ENCODE measurements at places on chromosomes 7 and 10.
A peak's percentile ranks its signal among the peaks of the same experiment; 100 is the strongest.

DNA sequence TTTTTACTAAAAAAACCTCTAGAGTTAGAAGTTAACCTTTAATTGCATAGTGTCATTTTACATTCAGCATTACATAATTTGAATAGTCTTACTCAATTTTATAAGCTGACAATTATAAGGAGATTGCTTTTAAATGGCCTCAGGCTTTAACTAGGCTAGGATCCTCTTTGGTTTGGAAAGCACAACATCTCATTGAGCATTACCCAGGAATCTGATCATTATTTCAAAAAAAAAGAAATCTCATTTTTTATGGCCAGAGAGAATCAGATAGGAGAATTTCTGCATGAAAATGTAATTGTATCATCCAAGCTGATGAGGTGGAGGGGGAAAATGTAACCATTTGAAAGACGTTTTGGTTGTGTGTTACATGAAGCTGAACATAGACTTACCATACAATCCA lies 324.9 kb upstream of the POT1 start:
- no peak for DNase-seq

GRCh38 chr7:76008156-76008687 lies 13.8 kb upstream of the TMEM120A start:
- no peak for DNase-seq

GRCh38 chr10:2972810-2973209 lies 94.5 kb upstream of the PFKP start:
- DNase-seq = no peak

DNA sequence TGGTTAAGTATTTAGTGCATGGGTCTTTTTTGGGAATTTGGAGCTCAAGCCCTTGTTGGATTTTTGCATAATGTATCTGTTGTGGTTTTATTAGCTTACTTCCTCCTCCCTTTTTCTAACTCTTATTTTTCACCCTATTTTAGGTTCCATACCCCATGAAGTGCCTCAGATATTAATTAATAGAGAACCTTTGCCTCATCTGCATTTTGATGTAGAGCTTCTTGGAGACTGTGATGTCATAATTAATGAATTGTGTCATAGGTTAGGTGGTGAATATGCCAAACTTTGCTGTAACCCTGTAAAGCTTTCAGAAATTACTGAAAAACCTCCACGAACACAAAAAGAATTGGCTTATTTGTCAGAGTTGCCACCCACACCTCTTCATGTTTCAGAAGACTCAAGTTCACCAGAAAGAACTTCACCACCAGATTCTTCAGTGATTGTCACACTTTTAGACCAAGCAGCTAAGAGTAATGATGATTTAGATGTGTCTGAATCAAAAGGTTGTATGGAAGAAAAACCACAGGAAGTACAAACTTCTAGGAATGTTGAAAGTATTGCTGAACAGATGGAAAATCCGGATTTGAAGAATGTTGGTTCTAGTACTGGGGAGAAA lies 28.0 kb downstream of the SIRT1 start:
- DNase-seq = no peak

DNA sequence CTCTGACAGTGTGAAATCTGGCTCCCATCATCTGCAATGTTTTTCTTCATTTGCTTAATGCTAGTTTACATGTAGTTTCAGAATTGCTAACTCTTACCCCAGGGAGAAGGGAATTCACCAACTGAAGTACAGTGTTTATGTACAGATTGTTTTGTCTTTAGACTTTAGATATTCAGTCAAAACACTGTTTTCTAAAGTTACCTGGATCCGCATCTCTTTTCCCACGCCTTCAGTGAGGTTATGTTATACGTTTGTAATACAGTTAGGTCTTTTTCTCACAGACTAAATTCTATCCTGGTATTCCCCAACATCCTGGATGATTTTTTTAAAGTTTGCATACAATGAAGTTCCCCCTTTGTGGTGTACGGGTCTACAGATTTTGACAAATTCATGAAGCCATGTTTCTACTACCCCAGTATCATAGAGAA lies 3.2 kb upstream of the LYZL1 start:
- DNase-seq = no peak

- no peak for DNase-seq
Measured at GRCh38 chr10:88889559-88890337, 9.7 kb downstream of the STAMBPL1 start.

- no peak for DNase-seq
Measured at GRCh38 chr10:71326464-71326881, 7.4 kb downstream of the SLC29A3 start.

GRCh38 chr7:7851381-7851780 lies 117.2 kb upstream of the GLCCI1 start:
- no peak for DNase-seq

GRCh38 chr10:94000638-94001415 lies 7.1 kb downstream of the PLCE1 start:
- DNase-seq = no peak

- no peak for DNase-seq
Measured at GRCh38 chr10:44972874-44973306, 5.7 kb downstream of the DEPP1 start.

- peak; percentile 80 for DNase-seq
Measured at GRCh38 chr7:91239171-91239604, 25.0 kb upstream of the FZD1 start.

GRCh38 chr10:69346776-69347175 lies 68.5 kb downstream of the HK1 start:
- DNase-seq = no peak

DNA sequence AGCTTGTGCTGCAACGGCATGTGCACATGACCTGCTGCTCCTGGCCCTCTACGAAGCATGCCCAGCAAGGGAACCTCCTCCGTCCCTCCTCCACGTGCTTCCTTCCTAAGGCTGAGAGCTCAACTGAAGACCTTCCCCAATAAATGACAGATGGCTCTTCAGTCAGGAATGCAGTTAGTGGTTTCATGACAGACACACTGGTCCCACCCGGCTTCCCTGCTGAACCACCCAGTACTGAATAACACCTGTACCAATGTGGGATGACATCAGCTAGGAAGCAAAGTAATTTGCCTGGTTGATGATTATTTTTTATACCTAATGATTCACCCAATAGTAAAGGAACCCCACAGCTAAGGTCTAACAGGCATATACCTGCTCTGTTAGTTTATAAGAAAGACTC lies 69.1 kb downstream of the SCRN1 start:
- DNase-seq = no peak

- DNase-seq = peak; percentile 50
Measured at GRCh38 chr7:34675749-34676374, 17.8 kb downstream of the NPSR1 start.

GRCh38 chr10:104368381-104368780 lies 14.7 kb downstream of the CFAP58 start:
- DNase-seq = no peak

DNA sequence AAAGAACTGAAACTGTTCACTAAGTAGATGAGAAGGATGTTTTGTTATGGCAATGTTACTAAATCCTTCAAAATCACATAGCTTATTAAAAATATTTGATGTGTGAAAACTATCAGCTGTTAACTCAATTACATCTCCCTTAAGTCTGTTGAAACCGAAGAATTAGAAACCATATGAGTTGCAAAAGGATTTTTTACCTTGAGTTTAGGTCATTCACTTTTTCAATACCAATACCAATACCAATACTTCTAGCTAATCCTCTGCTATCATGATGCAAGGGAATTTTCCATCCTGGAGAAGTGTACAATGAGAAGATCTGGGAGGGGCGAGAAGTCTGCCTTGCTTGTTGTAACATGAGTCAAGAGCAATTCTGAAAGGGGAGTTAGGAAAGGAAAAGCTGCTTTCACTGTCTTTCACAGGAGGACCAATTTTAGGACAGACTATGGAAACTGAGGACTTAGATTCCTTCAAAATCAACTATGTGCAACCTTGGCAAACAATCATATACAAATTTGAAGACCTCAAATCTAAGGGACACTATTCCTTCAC lies 199.7 kb downstream of the IMMP2L start:
- DNase-seq = peak; percentile 13

DNA sequence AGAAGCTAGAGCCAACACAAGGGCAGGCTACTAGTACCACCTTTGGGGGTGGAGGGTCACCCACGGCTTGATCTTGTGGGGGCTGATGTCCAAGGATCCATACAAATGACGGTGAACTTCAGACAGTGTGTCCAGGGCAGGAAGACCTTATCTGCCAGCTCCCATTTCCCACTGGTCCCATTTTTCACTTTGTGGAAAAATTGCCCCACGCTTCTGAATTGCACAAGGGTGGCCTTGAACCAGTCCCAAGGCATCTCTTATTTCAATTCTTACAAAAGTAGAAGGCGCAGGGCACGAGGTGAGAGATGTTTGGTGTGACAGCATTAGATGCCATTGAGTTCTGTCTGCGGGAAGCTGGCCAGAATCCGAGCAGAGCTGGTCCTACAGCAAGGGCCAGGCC lies 252.7 kb upstream of the CELF2 start:
- DNase-seq = no peak

GRCh38 chr10:127918572-127918971 lies 11.7 kb downstream of the PTPRE start:
- DNase-seq = no peak

DNA sequence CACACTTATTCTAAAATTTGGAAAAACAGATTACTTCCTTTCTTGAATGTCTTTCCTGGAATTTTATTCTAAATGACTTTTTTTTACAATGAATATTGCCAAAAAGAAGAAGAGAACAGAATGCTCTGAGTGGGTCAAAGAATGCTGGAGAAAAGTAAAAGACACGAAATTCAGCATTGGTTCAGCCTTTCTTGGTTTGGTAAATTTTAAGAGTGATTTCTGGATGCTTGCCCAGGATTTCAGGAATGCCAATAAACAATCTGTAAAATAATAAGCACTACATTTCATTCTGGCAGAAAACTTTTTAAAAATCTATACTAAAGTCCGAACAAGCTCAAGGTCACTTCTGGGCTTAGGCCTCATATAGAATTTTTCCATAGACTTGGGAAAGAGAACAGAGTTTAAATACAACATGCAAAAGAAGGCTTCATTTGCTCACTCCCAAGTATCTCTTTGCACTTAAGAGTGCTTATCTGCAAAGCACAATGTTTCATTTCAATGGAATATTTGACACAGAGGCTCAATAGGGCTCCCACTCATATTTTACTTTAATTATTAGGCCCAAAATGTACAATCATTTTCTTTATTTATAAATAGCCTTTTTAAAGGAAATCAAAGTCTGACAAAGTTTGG lies 359.5 kb upstream of the ANKRD30A start:
- no peak for DNase-seq

DNA sequence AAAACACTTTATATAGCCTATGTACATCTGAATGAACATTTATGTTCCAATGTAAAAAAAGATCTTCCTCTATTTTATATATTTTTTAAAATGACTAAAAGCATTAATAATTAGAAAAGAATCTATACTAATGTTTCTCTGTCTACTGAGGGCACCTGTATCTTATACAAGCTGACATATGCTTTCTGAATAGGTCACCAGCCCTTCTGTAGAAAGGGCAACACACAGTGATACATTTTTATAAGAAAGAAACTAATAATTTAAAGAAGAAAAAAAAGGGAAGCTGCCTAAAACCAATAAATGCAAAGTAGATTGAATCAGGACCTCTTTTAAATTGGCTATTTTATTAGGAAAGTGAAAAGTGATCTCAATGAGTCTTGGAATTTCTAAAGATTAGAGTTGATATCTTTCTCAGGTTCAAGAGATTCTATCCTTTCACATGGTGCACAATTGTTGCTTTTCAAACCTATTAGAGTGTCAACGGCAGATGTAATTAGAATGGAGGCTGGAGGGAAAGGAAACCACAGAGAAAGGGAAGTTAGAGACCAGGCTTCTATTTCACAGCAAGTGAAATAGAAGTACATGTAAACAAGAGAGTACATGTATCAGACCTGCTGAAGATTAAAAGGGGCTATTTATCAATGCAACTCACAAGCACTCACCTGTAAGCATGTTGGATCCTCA lies 6.3 kb downstream of the MTPN start:
- no peak for DNase-seq

DNA sequence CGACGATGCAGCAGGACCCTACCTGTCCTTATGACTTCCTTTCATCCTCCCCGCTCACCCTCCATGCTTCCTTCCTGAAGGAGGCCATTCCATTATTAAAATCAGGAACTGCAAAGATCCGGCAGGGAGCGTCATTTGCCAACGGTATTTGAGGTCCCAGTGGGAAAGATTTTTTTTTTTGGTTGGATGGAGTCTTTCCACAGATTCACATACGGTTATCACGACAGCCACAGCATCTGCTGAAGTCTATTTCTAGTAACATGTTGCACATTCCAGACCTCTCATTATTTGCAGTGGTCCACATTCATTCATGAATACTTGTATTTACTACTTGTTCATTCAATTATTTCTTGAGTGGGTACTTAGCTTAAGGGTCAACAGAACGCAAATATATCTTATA lies 94.7 kb upstream of the LYZL2 start:
- DNase-seq = no peak

DNA sequence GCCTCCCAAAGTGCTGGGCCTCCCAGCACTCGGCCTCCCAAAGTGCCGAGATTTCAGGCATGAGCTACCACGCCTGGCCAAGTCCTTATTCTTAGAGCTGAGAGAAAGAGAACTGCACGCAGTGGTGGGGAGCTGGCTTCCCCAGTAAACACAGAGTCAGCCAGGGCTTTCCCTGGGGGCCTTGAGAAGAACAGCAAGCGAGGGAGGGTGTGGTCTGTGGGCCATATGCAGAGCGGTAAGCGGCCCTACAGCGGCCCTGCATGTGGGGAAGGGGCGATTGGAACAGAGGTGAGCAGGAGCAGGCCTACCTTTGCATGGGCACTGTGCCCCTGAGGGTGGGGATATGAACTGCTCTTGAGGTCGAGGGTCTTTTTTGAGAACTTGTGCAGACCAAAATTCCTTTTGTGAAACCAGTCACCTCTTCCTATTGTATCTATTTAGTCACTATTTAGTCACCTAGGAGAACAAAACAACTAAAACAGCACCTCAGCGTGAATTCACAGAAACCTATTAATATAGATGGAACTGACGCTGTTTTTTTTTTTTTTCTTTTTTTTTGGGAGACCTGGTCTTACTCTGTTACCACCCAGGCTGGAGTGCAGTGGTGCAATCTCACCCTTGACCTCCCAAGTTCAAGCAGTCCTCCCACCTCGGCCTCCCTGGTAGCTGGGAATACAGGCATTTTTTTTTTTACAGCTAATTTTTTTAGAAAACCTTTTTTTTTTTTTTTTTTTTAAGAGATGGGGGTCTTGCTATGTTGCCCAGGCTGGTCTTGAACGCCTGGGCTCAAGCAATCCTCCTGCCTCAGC lies 36.9 kb upstream of the SH2D4B start:
- DNase-seq = no peak

DNA sequence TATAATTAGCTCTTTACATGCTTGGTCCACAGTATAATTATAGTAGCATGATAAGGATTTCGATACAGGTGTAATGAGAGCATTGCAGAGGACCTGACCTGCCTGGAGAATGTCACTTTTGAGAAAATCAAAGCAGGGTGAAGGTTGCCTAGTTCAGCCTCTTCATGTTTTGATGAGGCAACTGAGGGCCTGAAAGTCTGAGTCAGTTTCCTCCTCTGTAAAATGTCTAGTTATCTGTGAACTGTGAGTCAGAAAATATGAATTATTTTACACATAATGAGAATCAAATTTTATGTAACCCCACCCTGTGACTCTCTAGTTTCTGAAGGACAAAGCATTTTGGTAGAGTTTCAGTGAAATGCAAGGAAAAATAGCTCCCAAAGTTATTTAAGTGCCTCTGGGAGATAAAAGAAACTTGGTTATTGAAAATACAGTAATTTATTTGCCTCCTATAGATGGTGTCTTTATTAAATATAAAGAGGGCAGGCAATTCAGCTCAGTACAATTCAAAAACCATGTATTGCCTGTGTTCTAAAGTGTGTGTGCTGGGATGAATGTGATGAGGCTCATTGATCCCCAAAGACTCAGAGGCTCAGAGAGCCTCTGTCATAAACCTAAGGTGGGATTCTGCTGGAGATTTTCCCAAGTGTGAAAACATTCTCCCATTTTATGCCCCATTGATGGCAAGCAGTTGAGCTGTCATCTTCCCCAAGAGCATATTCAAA lies 37.3 kb upstream of the SAMD9L start:
- no peak for DNase-seq
